Osteoblast (primary cell): ENCODE measurements at places on chromosomes 1 and 21. TPM values are rescaled to one million over a fixed set of nuclear protein-coding genes. Genes with fewer than 3 reads are reported as not detected.

The S1PR1 gene
- total RNA-seq = 25.7 and 27.1 TPM in 2 replicates

The PRRX1 gene
- total RNA-seq = 307 and 427 TPM in 2 replicates

The CAMK2N1 gene
- 0.36 and 1.5 TPM in 2 replicates for total RNA-seq

The DISP3 gene
- under 0.01 TPM in 2 replicates for total RNA-seq

The UBASH3A gene
- total RNA-seq = not detected in 2 replicates

The FLG2 gene
- total RNA-seq = not detected in 2 replicates

The KMO gene
- under 0.01 and 0.36 TPM in 2 replicates for total RNA-seq

The SLC35F3 gene
- total RNA-seq = not detected in 2 replicates

The CCDC185 gene
- not detected in 2 replicates for total RNA-seq

The LYST gene
- total RNA-seq = 63.0 and 86.0 TPM in 2 replicates

The DARS2 gene
- total RNA-seq = 15.6 and 17.4 TPM in 2 replicates

The SLC30A7 gene
- total RNA-seq = 69.8 and 86.3 TPM in 2 replicates
